Activated naive CD8-positive, alpha-beta T cell treated with anti-CD3 and anti-CD28 coated beads, Interleukin-2, amount 10 ng/mL, durations not matched to agents 7 days and 5 days (primary cell): ENCODE measurements at places on chromosomes 16 and 17.
A peak's percentile ranks its signal among the peaks of the same experiment; 100 is the strongest.

- H3K4me1 ChIP-seq: no peaks in the 10 kb centered on the region
- no peaks in the 10 kb centered on the region for H3K36me3 ChIP-seq
- no peak overlapping the region for H3K27ac ChIP-seq
- DNase-seq: no peak
Measured at GRCh38 chr17:45819632-45820031, 25.0 kb upstream of the SPPL2C start.

DNA sequence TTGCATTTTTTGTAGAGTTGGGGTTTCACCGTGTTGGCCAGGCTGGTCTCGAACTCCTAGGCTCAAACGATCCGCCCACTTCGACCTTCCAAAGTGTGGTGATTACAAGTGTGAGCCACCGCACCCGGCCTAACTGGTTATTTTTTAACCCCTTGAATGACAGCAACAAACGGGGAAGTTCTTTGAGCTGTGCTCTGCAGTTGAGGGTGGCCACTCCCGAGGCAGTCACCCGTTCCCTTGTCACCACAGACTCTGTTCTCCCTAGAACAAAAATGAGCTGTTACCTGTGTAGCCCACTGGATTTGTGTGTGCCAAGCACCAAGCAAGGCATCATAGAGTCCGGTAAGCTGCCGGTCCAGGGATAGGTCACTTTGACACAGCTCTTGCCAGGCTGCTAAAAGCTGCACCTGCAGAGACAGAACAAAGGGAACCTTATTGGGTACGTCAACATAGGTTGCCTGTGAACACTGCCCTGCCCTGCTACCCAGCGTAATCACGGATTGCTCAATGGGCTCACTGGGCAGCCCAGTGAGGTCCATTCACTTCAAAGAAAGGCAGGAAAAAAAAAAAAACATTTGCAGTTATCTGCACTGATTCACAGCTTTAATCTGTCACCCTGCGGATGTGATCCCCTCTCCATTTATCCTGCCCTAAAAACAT, 19.6 kb downstream of the COG7 start:
- H3K27ac ChIP-seq: no peak overlapping the region
- DNase-seq: no peak
- no peaks in the 10 kb centered on the region for H3K27me3 ChIP-seq

DNA sequence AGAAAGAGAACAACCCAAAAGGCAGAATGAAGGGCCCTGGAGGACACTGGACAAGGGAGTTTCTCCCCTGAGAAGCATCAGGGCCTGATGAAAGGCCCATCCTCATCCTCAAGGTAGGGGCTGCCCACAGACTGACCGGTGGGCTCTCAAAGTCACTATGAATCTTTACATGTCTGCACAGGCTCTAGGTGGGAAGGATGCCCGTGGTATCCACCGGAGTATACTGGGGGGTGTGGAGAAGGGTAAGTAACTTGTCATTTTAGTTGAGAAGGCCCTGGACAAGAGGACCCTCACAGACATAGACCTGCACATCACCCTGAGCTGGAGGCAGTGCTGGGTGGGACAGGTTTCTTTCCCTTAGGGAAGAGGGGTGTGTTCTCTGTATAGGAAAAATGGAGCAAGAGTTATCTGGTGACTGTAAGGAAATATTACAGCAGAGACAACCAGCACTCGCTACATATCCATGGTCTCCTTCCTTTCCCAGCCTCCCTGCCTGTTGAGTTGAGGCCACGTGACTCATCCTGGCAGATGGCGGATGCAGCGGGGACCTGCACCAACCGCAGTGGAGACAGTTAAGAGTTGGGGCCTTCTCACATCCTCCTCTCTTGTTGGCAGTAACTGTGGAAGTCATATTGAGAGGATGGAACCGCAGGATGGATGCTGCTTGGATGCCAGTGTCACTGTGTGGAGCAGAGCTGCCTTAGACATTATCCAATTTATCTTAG, 45.6 kb upstream of the KCNJ12 start:
- no peak for DNase-seq
- no peak overlapping the region for H3K4me3 ChIP-seq
- H3K27me3 ChIP-seq: peaks cover 6% of the 10 kb centered on the region
- H3K36me3 ChIP-seq: no peaks in the 10 kb centered on the region
- H3K27ac ChIP-seq: no peak overlapping the region
- peaks cover under 1% of the 10 kb centered on the region for H3K4me1 ChIP-seq

DNA sequence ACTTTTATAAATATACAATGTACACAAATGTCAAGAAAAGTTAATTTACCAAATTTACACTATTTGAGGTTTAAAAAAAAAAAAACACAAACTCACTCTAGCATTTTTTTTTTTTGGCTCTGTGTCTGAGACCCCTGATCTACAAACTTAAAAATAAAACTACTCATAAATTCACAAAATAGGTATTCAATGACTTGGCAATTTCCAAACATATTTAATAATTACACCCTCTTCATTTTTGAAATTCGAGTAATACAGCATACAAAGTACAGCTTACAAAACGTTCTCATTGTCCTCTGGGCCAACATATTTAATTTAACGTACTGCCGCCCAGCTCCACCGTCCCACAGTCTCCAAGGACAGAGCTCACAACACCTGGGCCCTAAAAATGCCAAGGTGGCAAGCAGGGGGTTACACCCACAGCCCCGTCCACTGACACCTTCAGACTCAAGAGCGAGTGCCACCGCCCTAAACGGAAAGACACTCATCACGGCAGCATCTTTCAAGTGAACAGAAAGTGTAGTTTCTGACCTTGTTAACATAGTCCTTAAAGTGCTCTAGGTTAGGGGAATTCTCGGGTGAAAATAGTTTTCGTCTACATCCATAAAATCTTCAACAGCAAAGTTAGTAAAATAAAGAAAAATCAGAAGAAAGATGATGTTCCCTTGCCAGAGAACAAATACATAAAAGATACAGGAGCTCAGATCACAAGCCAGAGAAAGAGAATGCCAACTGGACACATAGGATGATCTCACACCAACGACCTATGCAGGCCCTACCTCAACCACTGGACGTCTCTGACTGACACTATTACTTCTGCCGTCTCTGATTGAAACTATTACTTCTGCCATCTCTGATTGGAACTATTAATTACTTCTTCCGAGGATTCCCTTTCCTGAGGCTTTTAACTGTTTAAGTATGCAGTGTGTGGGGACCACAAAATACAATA, 4.2 kb downstream of the ADCY9 start:
- H3K36me3 ChIP-seq: peaks cover 7% of the 10 kb centered on the region
- H3K27me3 ChIP-seq: peaks cover 4% of the 10 kb centered on the region
- no peak for DNase-seq
- H3K4me1 ChIP-seq: peaks cover 34% of the 10 kb centered on the region
- H3K4me3 ChIP-seq: peak overlapping the region; percentile 25

- peaks cover 19% of the 10 kb centered on the region for H3K27me3 ChIP-seq
- H3K4me1 ChIP-seq: peaks cover 24% of the 10 kb centered on the region
- H3K36me3 ChIP-seq: no peaks in the 10 kb centered on the region
Measured at GRCh38 chr17:65228287-65228686, 91.1 kb downstream of the RGS9 start.

- peaks cover 15% of the 10 kb centered on the region for H3K36me3 ChIP-seq
- H3K4me3 ChIP-seq: no peak overlapping the region
- no peak overlapping the region for H3K27ac ChIP-seq
- no peaks in the 10 kb centered on the region for H3K4me1 ChIP-seq
- no peak for DNase-seq
Measured at GRCh38 chr16:3681206-3681605, 26.7 kb downstream of the DNASE1 start.

DNA sequence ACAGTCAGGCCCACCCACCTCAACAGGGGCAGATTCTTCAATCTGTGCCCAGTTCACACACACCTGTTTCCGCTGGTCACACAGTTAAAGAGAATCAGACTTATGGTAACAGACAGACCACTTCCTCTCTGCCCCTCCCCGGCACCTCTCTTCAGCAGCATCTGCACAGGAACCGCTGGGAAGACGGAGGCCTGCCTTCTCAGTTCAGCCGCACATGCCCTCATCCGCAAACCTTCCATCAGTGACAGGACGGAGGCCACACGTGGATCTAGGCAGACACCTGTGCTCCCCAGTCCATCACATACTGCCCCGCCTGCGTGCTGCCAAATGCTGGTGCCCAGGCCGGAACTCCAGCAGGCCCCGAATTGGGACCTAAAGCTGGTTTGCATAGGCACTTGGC, 10.3 kb downstream of the PHB1 start:
- H3K4me1 ChIP-seq: peaks cover 44% of the 10 kb centered on the region
- no peaks in the 10 kb centered on the region for H3K27me3 ChIP-seq
- DNase-seq: peak; percentile 54
- H3K27ac ChIP-seq: peak overlapping the region; percentile 84

- no peaks in the 10 kb centered on the region for H3K36me3 ChIP-seq
- peaks cover 9% of the 10 kb centered on the region for H3K4me1 ChIP-seq
- no peak for DNase-seq
- H3K27ac ChIP-seq: no peak overlapping the region
Measured at GRCh38 chr17:16909472-16910246, 62.3 kb downstream of the TNFRSF13B start.

- H3K4me1 ChIP-seq: no peaks in the 10 kb centered on the region
- no peak overlapping the region for H3K4me3 ChIP-seq
- peaks cover 26% of the 10 kb centered on the region for H3K27me3 ChIP-seq
- no peak overlapping the region for H3K27ac ChIP-seq
- DNase-seq: no peak
- no peaks in the 10 kb centered on the region for H3K36me3 ChIP-seq
Measured at GRCh38 chr17:80408872-80409271, 6.1 kb upstream of the ENDOV start.

GRCh38 chr17:50219342-50219741, 17.9 kb upstream of the COL1A1 start:
- H3K36me3 ChIP-seq: no peaks in the 10 kb centered on the region
- no peak for DNase-seq
- no peak overlapping the region for H3K27ac ChIP-seq
- no peak overlapping the region for H3K4me3 ChIP-seq
- peaks cover 12% of the 10 kb centered on the region for H3K4me1 ChIP-seq

- H3K4me3 ChIP-seq: no peak overlapping the region
- no peak overlapping the region for H3K27ac ChIP-seq
- no peaks in the 10 kb centered on the region for H3K4me1 ChIP-seq
- H3K36me3 ChIP-seq: no peaks in the 10 kb centered on the region
- H3K27me3 ChIP-seq: no peaks in the 10 kb centered on the region
Measured at GRCh38 chr17:21394265-21394664, 18.1 kb downstream of the KCNJ12 start.

DNA sequence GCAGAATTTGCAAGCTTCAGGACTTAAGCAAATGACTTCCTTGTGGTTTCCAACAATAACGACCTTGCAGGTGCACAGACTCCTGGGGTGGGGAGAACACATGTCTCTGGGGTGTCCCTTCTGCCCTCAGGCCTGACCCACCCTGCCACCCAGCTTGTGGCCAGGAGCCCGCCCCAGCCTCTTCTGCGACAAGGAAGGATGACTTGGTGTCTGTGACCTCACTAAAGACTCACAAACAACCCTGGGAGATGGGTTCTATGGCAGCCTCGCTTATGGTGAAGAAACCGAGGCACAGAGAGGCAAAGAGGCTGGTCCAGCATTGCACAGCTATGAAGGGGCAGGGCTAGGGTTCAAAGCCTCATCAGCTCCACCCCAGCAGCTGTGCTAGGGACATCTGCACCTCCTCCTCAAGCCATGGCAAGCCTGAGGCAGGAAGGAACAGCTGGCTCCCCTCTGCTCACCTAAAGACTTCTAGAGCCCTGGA, 2.6 kb downstream of the ATP2A3 start:
- H3K27ac ChIP-seq: peak overlapping the region; percentile 86
- H3K4me1 ChIP-seq: peaks cover 56% of the 10 kb centered on the region
- peaks cover 18% of the 10 kb centered on the region for H3K36me3 ChIP-seq
- DNase-seq: peak; percentile 48
- H3K4me3 ChIP-seq: peak overlapping the region; percentile 98

DNA sequence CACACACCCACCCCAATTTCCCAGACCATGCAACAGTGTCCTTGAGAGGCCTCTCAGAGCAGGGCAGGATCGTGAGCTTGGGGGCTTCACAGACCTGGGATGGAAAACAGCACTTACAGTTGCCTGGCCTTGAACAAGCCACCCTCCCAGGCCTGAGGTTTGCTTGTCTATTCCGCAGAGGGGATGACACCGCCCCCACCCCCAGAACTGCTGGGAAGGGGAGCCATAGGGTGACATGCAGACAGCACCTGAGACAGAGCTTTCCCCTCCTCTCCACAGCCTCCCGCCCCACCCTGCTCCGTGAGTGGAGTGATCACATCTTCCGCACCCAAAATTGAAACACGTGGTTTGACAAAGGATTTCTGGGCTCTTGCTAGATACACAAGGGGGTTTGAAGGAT, 131.5 kb upstream of the TNRC6C start:
- no peak overlapping the region for H3K27ac ChIP-seq
- DNase-seq: no peak
- peaks cover 3% of the 10 kb centered on the region for H3K4me1 ChIP-seq
- peaks cover 4% of the 10 kb centered on the region for H3K27me3 ChIP-seq

DNA sequence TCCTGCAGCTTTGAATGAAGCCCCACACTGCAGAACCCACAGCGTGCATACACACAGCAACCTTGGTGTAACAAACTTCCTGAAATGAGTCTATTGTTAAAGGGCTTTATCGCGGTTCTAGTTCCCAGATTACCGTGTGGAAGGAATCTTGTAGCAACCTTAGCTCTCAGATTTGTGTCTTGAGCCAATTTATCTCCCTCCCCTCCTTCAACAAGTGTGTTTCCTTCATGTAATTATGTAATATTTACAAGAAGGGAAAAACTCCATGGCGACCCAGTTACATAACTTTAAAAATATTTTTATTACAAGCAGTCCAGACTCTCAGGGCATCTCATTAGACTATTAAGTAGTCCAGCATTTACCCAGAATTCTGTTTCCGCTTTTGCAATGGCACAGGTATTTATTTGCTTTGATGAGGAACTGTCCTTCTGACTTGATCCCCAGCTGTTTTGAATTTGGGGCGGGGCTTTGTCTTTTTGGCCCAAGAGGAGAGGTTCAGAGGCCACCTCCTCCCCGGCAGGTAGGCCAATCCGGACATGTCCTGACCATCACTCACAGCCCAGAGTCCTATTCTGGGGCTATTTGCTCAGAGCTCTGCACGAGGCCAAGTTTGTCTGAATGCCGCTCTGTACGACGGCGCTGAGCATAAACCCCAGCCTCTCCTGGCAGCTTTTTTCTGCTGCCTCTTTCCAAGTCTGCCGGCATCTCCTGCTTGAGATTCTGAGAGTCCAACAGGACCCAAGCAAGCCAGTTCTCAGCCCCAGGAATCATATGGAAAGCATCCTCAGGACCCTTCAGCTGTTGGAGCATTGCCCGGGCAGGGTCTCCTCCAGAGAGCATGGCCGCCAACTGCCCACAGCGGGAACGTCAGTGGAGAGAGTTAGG, 35.6 kb downstream of the CLEC16A start:
- no peak overlapping the region for H3K27ac ChIP-seq
- DNase-seq: no peak
- peaks cover 20% of the 10 kb centered on the region for H3K36me3 ChIP-seq

GRCh38 chr16:85002099-85002541, 9.2 kb downstream of the ZDHHC7 start:
- no peak for DNase-seq
- H3K4me3 ChIP-seq: peak overlapping the region; percentile 69
- peak overlapping the region; percentile 70 for H3K27ac ChIP-seq
- H3K4me1 ChIP-seq: peaks cover 29% of the 10 kb centered on the region

DNA sequence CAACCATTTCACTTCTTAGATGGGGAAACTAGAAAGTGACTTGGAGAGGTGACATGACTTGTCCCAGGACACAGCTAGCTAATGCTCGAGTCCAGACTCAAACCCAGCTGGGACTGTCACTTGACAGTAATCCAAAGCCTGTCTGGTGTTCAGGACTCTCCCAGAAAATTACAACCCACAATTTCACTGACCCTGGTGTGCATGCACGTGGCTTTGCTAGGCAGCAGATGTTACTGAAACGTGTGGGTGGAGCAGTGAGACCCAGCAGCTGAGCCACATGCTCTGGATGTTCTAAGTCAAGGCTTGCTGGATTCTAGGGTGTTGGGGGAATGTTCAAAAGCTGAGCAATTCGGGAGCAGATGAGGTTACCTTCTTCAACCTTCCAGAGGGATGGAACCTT, 364.6 kb downstream of the GRIN2A start:
- no peaks in the 10 kb centered on the region for H3K36me3 ChIP-seq
- H3K4me1 ChIP-seq: no peaks in the 10 kb centered on the region
- H3K27ac ChIP-seq: no peak overlapping the region
- DNase-seq: no peak
